Fibroblast of mammary gland (primary cell): ENCODE measurements at places on chromosomes 2 and 18.
A peak's percentile ranks its signal among the peaks of the same experiment; 100 is the strongest.

DNA sequence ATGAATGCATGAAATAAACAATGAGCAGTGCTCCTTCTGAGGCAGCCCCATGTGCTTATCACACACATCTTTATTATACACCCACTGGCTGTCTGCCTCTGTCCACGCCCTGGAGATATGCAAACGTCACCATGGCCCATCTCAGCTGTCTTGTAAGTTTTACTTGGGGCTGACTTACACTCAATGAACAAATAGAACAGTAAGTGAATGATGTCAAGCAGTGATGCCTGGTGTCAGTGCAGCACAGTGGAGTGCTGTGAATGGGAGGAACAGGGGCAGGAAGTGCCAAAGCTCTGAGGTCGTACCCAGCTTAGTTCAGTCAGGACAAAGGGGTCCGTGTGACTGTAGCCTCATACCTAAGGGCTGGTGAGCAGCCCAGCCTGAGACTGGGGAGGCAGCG, 659.5 kb upstream of the HS6ST1 start:
- DNase-seq, result no peak

DNA sequence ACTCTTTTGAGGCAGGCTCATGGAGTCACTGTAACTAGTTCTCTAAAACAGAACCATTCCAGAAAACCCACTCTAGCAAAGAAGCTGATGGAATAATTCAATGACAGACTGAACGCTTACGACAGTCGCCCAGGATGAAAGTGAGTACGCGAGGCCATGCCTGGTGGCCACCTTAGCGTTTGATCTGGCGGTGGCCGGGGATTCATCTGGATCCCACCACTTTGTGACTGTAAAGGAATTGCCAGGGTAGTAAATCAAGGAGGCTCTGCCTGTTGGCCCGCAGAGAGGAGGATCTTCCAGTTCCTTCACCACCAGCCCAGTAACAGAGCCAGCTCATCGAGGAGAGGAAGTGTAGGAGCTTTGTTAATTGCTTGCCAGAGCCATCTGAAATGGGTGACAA, 34.6 kb downstream of the GREB1 start:
- no peak for DNase-seq

DNA sequence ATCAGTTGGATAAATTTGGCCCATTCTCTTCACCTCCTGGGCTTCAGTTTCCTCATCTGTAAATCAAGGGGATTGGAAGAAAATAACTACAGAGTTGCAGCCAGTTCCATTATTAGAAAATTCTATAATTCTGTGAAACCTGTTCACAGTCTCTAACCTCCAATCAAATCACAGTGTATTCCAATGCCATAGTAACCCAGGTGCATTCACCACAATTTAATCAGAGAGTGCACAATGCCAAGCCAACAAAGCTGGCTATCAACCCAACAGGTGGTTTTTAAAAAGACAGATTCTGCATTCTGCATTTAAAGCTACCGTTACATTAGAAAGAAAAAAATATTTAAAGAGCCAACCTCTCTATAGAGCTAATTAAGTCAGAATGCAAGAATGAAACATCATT, 308.6 kb downstream of the RNF144A start:
- DNase-seq, result no peak

DNA sequence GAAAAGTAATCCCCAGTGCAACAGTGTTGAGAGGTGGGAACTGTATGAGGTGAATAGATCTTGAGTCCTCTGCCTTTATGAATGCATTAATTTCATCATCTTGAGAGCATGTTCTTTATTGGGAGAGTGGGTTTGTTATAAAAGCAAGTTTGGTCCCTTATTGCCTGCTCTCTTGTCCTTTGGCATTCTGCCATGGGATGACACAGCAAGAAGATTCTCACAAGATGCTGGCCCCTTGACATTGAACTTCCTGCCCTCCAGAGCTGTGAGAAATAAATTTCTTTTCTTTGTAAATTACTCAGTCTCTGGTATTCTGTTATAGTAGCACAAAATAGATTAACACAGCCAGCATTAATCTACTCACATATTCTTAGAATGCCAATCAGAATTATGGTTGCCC, 108.6 kb downstream of the EHBP1 start:
- DNase-seq, result peak; percentile 91

DNA sequence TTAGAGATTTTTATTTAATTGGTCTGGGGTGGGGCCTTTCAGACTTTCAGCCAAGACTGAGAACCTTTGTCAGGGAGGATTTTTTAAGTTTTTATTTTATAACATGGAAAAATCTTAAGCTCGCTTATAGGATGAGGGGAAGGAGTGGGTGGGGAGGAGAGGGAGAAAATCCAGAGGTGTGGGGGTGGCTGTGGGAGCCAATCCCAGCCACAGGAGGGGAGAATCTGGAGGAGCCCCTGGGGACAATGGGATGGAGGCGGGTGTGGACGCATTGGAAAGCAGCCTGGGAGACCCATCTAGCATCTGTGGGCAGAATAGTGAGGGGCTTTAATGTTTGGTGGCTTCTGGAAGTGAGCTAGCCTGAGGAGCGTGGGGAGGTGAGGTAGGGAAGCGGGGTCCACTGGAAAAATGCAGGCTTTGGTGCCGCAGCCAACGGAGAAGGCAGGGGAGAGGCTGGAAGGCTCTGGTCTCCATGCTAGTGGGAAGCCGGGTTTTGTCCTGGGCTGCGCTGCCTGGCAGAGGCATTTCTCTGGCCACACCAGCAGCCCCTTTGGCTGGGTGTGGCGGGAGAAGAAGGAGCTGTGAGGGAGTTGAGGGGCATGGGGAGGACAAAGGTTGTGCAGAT, 11.5 kb upstream of the INPP5D start:
- DNase-seq, result no peak

- peak; percentile 77 for DNase-seq
Measured at GRCh38 chr18:45657357-45658335, 42.4 kb downstream of the SLC14A2 start.

GRCh38 chr18:8810157-8810556, 104.8 kb downstream of the MTCL1 start:
- DNase-seq, result no peak

- DNase-seq, result no peak
Measured at GRCh38 chr2:242058116-242058680, 188.7 kb downstream of the RTP5 start.

DNA sequence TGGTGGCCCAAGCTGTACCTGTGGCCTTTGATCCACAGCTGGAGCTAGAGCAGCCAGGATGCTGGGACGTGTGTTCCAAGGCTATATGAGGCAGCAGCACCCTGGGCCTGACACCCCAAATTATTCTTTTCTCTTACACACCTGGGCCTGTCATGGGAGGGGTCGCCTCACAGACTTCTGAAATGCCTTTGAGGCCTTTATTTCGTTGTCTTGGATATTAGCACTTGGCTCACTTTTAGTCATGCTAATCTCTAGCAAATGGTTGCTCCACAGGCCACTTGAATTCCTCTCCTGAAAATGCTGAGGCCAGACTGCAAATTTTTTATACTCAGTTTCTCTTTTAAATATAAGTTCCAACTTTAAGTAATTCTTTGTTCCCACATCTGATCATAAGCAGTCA, 22.0 kb upstream of the IL1R2 start:
- no peak for DNase-seq

- no peak for DNase-seq
Measured at GRCh38 chr2:65158557-65158956, 28.7 kb upstream of the RAB1A start.

DNA sequence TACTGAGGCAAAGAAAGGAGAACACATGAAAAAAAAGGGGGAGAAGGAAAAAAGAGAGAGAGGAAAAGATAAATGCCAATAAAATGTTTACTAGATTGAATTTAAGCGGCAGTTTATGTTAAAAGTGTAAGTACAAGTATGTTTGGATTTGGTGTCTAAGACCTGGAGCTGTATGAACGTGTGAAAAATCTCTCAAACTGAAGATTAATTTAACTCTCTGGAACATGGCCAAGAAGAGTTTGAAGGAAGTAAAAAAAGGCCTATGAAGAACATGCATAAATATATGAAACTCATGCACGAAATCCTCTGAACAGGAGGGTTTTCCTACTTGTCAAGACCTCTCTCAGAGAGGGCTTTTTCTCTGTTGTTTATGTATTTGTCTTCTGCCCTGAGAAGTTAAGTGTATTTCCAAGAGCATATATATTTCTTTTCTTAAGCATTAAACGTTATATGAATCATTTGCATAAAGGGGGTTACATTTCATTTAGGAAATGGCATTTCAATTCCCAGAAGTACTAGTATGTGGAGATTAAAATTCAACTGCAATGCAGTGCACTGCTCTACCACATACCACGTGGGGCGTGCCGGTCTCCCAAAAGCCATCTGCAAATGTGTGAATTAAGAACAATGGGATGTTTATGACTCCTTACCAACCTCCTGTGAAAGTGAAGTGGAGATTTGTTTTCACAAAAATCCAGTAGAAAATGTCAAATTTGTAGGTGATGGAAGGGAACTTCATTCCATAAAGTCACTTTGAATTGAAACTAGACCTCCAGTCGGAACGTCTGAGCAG, 281.1 kb upstream of the TRIB2 start:
- no peak for DNase-seq

GRCh38 chr2:190119257-190119656, 56.7 kb upstream of the MSTN start:
- DNase-seq, result peak; percentile 21

DNA sequence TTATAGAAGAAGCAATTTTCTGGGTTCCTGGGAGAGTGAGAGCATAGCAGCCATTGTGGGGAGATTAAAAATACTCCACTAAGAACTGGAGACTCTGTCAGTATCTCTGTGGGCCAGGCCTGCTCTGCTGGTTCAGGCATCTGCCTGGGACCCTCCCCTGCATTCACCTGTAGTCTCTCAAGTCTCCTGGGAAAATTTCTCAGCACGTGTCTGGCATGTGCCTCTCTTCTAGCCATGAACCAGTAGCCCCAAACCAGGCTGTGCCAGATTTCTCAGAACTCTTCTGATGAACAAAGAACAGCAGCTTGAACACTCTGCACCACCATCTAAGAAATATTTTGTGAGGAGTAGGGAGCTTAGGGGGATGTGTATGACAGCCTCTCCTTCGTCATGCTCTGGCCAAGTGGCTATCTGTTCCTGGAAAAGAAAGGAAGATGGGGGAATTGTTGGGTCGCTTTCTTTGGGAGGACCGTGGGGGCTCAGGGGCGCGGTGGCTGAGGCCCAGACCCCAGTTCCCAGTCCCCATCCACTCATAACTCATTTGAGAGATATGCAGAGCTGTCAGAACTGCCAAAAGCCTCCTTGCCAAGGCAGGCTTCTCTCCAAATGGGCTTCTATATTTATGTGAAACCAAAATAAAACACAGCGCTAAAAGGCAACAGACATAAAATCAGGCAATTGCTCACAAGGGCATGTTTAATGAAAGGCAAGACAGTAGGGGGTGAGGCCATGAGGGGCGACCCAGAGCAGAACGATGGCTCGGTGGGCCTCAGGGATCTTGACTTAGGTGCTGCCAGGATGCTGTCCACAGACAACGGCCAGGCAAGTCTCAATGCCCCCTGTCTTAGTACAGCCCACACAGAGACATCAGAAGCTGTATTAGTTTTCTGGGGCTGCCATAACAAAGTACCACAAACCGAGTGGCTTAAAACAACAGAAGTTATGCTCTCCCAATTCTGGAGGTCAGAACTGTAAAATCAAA, 114.7 kb upstream of the TNP1 start:
- DNase-seq, result no peak

GRCh38 chr2:217045700-217046475, 186.0 kb upstream of the TNP1 start:
- DNase-seq, result no peak

GRCh38 chr2:15736396-15737180, 144.9 kb downstream of the DDX1 start:
- DNase-seq, result no peak

DNA sequence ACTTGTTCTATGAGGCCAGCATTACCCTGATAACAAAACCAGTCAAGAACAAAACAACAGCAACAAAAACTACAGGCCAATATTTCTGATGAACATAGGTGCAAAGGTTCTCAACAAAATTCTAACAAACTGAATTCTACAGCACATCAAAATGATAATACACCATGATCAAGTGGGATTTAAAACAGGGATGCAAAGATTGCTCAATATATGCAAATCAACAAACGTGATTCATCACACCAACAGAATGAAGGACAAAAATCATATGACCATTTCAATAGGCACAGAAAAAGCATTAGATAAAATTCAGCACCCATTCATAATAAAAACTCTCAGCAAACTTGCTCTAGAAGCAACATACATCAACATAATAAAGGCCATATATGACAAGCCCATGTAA, 173.6 kb downstream of the CAMKMT start:
- peak; percentile 10 for DNase-seq

- DNase-seq, result no peak
Measured at GRCh38 chr2:68362749-68363148, 2.3 kb upstream of the PLEK start.

DNA sequence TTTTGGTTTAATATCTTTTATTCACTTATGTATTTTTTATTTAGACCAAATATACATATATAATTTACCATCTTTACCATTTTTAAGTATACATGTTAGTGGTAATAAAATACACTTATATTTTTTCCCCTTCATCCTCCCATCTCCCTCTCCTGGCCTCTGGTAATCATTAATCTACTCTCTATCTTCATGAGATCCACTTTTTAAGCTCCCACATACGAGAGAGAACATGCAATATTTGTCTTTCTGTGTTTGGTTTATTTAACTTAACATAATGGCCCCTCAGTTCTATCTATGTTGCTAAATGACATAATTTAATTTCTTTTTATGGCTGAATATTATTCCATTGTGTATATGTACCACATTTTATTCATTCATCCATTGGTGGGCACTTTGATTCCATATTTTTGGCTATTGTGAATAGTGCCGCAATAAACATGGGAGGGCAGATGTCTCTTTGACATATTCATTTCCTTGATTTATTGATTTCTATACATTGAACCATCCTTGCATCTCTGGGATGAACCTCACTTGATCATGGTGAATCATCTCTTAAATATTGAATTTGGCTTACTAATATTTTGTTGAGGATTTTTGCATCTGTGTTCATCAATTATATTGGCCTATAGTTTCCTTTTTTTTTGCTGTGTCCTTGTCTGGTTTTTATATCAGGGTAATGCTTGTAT, 41.5 kb upstream of the MEP1B start:
- no peak for DNase-seq
